Panc1 (cell line): ENCODE measurements at places on chromosomes 11 and 22.

DNA sequence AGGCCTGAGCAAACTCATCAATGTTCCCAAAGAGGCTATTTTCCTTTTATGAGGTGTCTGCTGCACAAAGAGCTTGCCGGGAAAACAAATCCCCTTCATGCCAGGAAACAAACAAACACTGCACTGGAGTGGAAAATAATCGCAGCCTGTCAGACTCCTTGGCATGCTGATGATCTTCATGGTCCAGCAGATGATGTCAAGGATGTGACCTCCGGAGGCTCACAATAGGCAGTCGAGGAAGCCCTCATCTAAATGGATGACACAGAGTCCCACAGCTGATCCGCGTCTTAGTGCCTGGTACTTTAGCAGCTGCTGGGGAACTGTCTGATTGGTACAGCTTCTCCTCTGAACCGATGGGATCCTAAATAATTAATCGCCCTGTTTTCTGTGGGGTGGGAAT is 187.6 kb downstream of the TENM4 start:
- DNase-seq, result no peak

DNA sequence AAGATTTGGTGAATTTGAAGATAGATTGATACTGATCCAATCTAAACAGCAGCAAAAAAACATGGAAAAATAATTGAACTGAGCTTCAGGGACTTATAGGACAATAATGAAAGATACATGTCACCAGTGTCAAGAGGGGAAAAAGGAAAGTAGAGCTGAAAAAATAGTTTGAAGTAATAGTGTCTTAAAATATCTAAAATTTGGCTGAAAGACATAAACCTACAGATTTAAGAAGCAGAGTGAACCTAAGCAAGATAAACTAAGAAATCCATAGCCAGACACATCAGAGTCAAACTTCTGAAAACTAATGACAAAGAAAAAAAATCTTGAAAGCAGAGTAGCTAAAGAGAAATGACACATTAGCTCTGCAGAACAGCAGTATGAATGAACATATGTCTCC is 67.7 kb downstream of the TRIM44 start:
- no peak for DNase-seq

DNA sequence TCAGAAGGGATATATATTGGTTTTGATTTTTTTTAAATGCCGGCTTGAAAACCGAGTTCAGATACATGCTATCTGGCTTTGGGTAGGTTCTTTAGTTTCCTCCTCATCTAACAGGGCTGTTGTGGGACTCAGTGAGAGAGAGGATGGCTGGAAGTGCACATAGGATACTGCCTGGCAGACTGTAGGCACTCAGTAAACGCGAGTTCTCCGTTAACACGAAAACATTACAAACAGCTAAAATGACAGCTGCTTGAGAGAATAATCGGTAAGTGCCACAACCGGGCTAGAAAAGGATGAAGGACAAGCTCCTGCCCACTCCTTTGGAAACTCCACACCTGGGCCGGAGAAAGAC is 369 bp downstream of the XRRA1 start:
- DNase-seq, result no peak

DNA sequence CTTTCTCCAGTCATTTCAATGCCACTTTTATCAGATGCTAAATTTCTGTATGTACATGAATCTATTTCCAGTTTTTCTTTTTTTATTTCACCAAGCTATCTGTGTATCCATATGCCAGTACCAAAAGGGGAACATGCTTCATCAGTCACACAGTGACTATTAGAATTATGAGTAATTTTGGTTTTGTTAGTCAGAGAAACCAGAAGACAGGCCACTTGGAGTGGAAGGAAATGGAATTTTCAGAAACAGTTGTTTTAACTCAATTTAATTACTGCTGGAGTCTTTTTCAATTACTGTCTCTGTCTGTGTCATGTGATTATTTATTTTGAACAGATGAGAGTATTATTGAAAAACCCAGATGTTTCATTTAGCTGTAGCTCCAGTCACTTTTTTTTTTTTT is 84.6 kb upstream of the ANO3 start:
- DNase-seq, result no peak

DNA sequence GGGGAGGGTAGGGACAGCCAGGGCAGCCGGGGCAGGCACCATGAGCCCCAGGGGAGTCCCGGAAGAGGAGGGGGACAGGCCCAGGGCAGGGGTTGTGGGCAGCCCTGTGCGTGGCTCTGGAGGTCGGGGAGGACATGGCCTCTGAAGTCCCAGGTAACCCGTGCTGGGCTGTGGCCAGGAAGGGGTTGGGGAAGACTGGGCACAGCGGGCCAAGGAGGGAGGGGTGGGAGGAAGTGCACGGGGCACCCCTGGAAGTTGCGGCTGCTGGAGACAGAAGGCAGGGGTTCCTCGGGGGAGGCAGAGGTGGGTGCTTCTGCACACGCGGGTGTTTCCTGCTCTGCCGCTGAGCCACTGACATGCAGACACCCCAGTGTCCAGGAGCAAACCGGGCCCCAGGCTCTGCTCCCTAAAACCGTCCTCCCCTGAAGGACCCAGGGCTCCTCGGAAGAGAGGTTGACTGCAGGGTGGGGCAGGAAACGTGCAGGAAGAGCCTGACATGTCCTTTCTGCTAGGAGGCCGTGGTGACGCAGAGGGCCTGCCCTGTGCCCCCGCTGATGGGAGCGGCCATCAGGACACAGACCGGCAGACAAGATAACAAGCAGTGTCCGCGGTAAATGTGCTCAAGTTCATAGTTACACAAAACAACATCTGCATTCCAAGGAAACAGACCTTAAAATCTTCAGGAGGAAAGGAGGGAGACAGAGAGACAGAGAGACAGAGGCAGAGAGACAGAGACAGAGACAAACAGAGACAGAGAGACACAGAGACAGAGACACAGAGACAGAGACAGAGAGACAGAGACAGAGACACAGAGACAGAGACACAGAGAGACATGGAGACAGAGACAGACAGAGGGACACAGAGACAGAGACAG is 5.7 kb downstream of the TNNI2 start:
- no peak for DNase-seq

DNA sequence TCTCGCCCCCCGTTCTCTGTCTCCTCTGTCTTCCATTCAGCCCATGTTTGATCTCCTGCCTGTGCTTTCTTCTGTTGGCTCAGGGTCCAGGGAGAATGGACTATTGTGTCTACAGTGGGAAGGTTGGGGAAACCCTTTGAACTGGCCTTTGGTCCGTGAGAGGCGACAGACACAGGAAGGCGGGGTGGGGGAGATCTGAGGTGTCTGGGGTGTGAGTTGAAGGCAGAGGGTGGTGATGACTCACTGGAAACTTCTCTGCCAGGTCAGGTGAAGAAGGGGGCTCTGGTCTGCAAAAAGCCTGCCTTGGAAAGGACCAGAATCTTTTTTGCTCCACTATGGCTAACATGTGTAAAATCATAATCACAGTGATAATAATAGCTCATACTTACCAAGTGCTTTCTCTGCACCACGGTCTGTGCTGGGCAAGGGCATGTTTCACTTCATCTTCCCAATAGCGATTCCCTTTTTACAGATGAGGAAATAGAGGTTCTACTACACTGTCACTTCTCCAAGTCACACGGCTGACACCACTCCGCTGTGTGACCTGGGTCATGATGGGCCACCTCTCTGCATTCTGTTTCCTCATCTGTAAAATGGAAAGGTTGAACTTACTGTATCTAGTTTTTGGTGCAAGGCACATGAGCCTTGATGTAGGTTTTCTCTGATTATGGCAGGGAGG is 99.8 kb upstream of the ALX4 start:
- DNase-seq, result no peak

DNA sequence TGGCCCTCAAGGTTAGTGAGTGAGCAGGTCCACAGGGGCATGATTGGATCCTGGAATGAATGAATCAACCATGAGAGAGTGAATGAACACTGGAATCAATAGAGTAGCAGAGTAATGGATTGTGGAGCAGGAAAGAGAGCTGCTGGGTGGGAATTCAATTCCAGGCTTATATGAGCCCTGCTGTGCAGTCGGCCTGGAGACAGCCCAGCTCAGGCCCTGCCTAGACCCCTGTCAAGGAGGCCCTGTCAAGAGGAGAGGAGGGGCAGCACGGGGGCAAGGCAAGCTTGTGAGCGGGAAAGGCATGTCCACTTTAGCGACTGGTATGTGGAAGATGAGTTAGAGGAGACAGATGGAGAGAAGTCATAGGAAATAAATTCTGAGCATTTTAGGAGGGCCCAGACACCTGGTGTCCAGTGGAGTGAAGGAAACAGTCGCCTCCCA is 1.3 kb upstream of the FOLR1 start:
- DNase-seq, result no peak

GRCh38 chr11:11740836-11741235 is 100.9 kb upstream of the USP47 start:
- no peak for DNase-seq

DNA sequence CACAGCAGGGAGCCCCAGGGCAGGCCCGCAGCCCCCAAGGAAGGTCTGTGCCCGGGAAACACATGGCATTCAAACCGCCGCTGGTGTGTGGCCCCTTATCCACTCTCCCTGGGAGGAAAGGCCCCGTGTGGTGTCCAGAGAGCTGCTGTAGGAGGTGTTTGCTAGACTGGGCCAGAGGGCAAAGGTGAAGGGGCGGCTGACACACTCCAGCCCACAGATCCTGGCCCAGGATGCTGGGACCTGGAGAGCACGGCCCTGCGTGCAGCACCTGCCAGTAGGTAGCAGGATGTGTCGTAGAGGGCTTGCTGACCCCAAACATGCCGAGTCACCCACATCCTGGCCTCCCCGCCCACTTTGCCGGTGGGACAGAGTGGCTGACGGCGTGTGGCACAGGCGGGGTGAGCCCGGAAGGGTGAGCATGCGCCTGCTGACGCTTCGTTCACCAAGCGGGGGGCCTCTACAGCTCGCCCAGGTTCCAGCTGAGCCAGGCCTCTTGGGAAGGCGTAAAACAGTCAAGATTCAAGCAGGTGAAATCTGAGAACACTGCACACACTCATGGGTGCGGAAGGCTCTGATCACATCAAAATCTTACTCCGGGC is 11.0 kb downstream of the OSBPL5 start:
- no peak for DNase-seq

DNA sequence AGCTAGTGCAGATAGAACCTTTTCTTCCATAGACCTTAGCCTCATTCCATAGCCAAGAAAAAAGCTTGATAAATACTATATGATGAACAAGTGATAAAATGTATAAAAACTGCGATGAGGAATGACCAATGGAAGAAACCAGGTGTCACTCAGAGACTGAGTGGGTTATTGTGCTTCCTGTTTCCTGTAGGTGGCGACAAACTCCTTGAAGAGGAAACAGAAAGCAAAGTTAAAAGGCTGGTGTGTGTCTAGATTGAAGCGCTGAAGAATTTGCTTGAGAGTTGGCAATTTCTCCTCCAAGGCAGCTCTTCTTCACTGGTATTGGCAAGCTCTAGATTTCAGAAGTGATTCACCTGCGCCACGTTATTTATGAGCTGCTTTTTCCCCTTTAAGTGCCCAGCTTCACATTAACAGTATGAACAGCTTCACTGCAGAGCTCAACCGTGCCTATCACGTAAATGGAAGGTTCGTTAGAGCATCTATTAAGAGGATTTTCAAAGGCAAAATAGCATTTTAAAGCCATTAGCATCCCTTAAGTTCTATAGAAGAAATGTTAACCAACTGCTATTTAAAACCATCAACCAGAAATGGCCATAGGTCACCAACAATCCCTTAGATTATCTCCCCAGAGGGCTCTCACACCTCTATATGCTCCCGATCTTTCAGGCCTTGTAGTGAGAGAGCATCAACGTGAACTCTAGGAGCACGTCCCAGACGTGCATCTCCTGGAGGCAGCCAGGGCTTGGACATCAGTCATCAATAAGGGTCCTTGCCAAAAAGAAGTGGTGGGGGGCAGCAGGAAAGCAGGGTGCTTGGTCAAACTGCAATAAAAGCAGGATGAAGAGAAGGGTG is 179.4 kb downstream of the CADM1 start:
- peak; percentile 51 for DNase-seq

GRCh38 chr11:93020248-93021046 is 51.0 kb downstream of the MTNR1B start:
- no peak for DNase-seq

DNA sequence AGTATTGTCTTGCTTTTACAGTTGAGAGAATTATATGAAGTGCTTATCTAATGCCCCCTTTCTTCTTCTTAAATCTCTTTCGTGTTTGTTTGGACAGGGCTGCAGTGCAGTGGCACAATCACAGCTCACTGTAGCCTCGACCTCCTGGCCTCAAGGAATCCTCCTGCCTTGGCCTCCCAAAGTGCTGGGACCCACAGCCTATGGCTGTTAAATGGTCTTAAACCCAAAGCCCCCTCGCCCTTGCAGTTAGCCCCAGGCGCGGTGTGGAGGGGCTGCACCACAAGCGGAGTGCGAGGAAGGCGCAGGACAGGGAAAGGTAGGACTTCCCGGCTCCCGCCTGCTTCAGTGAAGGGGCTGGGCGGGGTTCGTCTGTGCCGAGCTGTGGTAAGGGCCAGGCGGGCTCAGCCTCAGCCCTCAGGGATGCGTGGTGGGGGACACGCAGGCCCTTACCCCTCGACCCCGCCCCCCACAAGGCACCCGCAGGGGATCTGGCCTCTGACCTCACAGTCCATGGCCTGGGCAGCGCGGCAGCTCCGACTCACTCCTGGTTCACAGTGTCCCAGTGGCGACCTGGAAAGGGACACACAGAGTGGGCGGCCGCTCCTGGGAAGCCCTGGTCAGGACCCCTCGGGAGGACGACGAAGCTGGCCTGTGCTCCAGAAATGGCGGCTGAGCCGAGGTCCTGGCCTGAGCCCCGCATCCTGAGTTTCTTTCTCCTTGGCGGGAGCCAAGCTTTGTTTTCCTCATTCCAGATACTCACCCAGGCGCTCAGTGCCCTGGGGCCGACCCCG is 24.5 kb downstream of the BID start:
- DNase-seq, result no peak

- no peak for DNase-seq
Observed at GRCh38 chr11:61477126-61477525, 31.4 kb upstream of the LRRC10B start.

GRCh38 chr11:76288166-76288980 is 82.1 kb upstream of the WNT11 start:
- DNase-seq, result no peak
